ENCODE measurements at places on chromosomes 3 and 15.

GRCh38 chr3:16520241-16520969, 6.9 kb upstream of the RFTN1 start:
- DNase-seq, result no peak

DNA sequence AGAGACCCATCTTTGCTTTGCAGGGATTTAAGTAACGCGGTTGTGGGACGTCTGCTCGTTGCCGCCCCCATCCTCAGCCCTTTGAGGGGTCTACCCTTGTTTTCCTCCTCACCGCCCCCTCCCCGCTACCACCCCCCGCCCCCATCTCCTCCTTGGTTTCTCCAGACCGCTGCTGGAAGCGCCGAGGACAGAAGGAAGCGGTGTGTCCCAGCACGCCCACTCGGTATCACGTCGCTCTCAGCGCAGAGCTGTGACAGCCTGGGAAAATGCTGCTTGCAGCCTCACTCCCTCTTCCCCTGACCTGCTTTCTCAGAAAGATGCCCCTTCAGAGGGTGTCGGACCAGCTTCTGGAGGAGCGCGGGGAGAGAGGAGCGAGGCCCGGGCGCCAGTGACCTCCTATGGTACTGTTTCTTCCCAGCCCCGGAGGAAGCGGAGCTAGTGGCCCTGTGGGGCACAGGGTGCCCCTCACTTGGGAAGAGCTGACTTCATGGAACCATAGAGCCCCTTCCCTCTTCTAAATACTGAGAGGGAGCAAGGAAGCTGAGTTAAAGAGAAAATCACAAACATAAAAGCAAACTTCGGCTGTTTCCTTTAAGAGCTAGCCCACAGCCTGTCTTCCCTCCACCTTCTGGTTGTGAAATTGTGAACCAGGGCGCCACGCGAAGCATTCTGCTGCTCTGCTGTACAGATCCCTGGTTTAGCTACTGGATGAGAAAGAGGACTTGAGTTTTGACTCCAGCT, 698 bp downstream of the IL1RAP start:
- DNase-seq, result peak; percentile 17

DNA sequence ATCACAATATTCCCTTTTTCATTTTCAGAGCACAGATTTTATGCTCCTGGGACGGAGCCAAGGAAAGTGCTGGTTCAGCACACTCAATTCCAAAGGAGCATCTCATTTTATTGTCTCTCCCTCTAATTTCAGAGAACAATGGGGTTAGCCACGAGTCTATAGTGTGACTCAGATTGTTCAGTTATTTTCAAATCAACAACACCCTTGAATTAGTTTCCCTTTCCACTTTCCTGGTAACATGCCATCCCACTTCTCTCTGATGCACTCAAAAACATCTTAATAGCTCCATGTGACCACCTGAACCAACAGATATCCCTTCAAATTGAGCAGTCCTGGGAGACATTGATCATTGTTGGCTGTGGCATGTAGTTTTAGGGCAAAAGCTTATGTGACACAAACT, 389.7 kb upstream of the MDFIC2 start:
- no peak for DNase-seq

- no peak for DNase-seq
Observed at GRCh38 chr15:93331545-93332167, 242.6 kb upstream of the RGMA start.

DNA sequence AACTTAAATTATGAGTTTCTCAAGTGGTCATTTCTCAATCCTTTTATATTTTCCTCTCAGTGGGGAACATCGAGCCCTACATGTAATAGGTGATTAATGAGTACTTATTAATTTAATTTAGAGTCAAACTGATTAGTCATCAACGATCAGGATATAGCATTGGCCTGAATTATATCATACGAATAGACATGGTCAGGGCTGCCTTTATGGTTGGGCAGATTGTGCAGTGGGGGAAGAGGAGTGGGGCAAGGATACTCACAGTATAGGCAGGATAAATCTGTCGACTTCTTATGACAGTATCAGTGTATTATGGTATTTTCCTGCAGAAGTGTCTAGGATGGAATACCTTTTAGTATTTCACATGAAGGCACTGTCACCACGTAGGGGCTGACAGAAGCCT, 27.0 kb downstream of the C2CD4A start:
- no peak for DNase-seq

GRCh38 chr3:72274493-72275330, 489.8 kb upstream of the PROK2 start:
- DNase-seq, result peak; percentile 10

DNA sequence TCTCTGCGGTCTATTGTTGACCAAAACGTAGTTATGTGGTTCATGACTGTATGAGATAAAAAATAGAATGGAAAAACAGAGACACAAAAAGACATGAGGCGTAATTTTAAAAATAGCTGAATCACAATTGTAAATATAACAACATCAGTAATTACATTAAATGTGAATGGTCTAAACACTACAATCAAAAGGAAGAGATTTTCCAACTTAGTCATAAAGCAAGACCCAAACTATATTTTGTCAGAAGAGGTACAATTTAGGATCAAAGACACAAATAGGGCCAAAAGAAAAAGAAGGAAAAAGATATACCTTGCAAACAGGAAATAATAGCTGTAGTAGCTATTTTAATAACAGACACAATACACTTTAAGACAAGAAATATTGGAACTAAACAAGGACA, 61.5 kb downstream of the LRRC28 start:
- DNase-seq, result no peak

DNA sequence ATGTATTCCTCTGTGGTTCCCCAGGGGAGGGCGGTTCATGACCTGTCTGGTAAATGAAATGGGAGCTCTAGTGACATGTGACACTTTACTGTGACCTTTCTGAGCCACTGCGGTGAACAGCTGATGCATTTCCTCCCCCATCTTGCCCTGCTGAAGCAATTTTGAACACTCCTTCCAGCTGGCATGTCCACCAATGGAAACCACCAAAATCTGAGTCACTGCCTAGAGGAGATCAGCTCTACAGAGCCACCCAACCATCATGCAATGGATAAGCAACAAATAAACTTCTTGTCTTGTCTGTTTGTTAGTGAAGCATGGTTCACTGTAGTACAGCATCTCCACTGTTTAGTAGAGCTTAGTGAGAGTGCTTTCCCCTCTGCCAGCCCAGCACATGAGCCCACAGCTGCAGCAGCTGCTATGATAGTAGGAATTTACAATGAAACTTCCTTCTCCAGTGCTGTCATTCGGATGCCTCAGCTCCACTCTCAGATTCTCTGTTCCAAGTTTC, 479.4 kb downstream of the NTRK3 start:
- DNase-seq, result no peak

DNA sequence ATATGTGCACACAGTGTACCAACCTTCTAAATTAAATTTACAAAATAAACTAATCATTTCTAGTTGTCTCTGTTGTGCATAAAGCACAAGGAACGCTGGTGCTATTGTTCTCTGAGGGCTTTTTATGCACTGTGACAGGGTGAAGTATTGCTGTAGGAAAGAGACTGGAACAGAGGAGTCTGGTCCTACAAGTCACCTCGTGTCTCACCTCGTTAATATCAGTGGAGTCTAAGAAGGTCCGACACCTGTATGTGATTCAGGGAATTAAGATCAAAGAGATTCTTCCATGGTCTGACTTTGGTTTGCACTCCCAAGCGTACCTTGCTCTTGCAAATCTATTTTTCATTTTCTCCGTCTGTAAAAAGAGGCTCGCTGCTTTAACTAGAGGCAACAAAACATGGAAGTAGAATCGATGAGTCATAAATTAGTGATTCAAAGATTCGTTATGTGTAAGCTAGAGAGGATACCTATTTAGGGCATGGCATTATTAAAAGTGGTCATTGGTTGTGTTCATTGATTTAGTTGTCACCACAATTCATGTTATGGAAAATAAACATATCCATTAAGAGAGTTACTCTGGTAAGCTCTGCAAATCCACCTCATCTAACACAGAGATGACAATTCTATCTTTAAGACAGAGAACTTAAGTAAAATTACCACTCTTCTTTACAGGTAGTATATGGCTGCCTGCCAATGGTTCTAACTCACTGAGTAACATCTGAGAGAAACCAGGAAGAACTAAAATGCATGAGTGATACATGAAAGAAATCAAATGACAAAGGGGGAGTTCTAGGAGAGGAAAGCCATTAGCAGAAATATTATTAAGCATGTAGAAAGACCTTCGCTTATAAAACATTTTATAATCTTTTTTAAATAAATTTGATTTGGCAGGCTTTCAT, 219.4 kb upstream of the GBE1 start:
- DNase-seq, result no peak

DNA sequence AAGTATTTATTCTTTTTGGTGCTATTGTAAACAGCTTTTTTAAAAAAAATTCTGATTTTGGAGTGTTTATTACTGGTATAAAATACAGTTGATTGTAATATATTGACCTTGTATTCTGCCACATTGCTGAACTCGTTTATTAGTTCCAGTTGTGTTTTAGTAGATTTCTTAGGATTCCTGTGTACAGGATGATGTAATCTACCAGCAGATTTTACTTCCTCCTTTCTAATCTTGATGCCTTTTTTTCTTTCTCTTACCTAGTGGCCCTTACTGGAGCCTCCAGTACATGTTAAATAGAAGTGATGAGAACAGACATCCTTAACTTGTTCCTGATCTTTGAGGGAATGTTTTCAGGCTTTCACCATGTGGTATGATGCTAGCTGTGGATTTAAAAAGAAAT, 70.4 kb upstream of the KY start:
- peak; percentile 7 for DNase-seq

GRCh38 chr15:39429898-39430357, 151.0 kb upstream of the THBS1 start:
- no peak for DNase-seq

GRCh38 chr3:37559461-37559860, 302.2 kb upstream of the CTDSPL start:
- DNase-seq, result no peak

- peak; percentile 35 for DNase-seq
Observed at GRCh38 chr15:31457161-31457560, 130.5 kb downstream of the KLF13 start.

DNA sequence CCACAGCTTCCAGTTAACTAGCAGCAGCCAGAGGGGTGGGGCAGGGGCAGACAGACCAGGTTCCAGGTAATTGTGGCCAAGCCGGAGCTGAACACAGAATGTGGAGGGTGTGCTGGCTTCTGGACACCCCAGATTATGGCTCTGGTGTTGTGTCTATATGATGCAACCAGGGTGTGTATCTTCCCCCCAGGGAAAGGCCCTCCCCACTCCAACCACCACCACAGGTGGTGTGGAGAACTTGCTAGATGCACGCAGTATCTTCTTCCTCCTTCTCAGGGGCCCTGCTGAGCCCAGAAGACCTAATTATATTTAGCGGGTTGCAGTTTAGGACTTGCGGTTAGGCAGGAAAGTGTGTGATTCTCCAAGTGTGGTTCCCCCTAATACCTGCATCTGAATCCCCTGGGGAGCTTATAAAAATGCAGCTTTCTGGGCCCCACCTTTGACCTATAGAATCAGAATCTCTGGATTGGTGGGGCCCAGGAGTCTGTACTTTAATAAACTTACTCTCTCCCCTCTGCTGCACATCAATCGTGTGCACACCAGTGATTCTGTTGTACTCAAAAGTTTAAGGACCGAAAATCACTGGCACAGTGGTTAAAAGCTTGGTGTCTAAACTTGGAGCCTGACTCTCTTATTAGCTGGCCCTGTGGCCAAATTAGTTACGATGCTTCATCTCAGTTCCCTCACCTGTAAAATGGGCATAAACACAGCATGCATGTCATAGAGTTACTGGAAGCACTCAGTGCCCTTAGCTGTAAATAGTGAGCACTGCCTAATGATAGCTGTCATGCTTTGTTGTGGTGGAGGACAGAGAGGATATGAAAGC, 379.1 kb upstream of the PROK2 start:
- DNase-seq, result peak; percentile 81

DNA sequence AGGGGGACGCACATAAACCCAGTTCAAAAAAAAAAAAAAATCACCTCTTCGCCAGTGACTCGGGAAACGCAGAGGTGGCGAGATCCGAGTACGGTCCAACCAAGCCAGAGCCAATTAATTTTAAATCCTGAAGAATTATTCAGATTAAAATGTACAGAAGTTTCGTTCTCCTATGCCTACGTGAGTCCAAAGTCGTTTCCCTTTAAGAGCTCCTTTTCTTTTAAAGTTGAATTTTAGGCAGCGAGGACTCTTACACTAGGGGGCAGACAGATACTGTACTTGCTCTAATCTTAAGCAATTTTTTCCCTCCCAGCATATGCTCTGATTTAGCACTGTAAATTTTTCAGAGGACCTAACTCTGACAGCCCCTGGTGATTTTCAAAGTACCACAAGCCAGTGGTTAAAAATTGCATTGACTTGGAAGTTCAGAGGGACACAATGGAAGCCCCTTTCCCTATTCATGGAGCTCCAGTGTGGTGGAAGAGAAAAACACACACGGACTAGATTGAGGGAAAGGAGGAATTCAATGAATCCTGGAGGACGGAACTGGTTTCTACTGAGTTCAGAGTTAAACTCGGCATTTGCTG, 3.3 kb upstream of the NR2F2 start:
- peak; percentile 66 for DNase-seq

GRCh38 chr3:126546013-126546412, 12.7 kb downstream of the C3orf22 start:
- no peak for DNase-seq

DNA sequence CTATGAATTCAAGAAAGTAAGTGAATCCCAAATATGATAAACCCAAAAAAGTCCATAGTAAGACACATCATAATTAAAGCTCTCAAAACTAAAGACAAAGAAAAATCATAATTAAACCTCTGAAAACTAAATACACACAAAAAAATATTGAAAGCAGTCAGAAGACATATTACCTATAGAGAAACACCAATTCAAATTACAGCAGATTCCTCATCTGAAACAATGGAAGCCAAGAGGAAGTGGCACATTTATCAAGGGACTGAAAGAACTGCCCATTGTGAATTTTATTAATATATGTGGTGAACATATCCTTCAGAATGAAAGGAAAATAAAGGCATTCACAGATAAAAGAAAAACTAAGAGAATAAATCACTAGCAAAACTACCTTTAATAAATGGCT, 128.2 kb downstream of the SCAPER start:
- no peak for DNase-seq

- DNase-seq, result no peak
Observed at GRCh38 chr15:62931650-62932049, 110.9 kb upstream of the TPM1 start.

DNA sequence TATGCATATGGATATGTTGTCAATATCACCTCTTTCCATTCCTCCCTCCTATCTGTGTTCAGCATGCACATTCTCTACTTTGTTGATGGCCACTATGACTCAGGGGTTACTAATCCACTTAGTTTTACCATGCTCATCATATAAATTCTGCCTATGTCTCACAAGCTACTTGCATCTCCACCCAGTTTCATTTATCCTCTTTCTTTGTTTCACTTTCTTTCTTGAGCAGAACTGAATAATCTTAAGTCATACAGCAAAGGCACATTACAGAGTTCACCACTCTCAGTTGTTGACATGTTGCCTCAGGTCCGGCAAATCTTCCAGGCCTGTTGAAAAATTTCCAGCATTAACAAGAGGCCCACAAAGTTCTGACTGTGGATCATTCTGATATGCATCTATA, 71.5 kb downstream of the SSR3 start:
- peak; percentile 76 for DNase-seq

All from NAMALWA (cell line).